ENCODE measurements at places on chromosomes 4 and X.

GRCh38 chr4:111792632-111793031, 352.6 kb upstream of the FAM241A start:
- DNase-seq, result no peak

- DNase-seq, result no peak
Observed at GRCh38 chr4:66943112-66943511, 602.2 kb downstream of the CENPC start.

DNA sequence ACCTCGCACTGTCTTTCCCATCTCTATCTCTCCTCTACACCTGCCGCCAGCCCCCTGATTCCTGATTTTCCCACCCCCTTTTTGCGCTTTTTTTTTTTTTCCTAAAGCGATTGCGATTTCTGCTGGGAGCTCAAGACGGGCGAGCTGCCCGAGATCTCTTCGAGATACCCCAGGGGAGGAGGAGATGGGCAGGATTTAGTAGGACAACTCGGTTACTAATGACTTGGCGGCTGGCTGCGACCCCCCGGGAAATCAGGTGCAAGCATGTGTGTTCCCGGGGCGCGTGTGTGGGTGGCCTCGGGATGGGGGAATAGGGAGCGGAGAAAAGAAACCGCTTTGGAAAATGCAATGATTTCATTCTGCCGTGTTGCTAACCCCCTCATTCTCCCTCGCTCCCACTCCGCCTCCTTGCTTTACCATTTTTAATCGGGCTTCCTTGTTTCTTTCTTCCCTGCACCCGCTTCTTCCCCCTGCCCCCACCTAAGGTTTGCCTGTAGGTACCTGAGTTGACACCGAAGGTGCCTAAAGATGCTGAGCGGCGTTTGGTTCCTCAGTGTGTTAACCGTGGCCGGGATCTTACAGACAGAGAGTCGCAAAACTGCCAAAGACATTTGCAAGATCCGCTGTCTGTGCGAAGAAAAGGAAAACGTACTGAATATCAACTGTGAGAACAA, 4.4 kb downstream of the SLITRK2 start:
- no peak for DNase-seq

DNA sequence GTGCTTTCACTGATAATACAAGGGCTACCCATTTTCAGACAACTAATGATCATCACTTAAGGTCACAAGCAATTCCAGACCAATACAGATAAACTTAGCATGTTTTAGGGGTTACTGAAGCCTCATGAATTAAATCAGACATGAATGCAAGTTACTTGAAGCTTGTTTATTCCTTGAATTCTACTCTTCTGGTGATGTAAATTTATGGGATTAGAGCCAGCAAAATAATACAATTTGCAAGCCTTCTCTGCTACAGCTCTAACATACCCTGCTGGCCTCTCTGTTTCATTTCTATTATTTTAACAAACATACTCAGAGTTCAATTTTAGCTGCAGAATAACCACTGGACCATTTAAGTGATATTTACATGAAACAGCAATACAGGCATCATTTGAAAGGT, 60.7 kb downstream of the PCDH19 start:
- no peak for DNase-seq

GRCh38 chrX:129933700-129934099, 27.7 kb downstream of the UTP14A start:
- no peak for DNase-seq

DNA sequence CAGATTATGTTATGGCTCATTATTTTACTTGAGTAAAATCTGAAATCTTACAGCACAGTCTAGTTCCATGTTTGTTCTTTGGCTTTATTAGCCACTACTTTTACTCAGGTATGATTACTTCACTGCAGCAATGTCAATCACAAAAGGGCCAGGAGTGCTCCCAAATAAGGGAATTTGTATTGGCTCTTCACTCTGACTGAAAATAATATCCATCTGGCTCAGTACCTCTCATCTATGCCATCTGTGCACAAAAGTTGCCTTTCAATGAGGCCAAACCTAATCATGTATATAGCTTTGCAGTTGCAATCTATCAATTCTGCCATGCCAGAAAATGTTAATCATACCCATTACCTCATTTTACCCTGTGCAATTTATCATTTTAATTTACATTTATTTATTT, 161.1 kb downstream of the TECRL start:
- DNase-seq, result no peak

DNA sequence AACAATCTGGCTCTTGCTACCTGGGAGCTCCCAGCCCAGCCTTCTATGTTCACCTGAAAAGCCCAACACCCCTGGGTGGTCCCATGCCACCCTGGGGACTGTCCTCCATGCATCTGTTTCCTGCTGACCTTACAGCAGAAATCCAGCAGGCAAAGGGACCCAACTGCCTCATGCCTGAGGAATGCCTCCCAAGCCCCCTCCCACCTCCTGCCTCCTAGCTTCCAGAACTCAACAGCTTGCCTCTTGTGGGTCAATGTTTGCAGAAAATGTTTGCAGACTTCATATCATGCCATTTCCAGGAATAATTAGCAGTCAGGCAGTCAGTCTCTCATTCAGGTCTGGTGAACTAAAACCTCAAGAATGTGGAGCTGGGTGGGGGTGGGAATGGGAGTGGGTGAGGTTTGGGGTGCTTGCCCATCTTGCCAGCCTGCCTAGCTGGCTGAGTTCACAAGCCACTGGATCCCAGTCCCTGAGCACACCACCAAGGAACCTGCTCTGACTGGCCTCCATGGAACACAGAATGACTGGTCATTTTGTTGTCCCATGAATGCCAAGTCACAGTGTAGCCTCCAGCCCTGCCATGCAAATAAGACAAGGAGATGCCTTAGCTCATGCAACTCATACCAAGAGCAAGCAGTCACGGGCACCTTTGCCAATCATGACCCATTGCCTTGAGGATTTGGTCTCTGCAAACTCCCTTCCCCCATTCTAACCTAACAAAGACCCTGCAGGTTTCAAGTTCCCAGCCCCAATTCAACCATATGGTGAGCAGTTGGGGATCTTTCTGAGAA, 12.1 kb upstream of the PLAC1 start:
- no peak for DNase-seq

DNA sequence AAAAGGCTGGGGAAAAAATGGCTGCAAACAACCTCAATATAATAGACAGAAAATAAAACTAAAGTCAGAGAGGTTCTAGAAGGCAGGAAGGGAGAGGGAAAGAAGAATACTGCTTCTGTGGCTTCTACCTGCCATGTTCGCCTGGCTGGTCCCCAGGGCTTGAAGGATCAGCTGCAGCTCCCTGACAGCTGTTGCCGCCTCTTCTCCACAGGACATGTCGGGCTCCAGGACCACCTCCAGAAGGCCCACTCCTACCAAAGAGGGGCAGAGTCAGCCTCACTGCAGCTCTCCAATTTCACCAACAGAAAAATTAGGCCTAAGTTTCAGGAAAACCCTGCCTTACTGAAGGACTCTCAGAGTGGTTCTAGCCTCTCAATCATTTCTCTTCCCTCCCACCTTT, 44.9 kb downstream of the GATB start:
- no peak for DNase-seq

DNA sequence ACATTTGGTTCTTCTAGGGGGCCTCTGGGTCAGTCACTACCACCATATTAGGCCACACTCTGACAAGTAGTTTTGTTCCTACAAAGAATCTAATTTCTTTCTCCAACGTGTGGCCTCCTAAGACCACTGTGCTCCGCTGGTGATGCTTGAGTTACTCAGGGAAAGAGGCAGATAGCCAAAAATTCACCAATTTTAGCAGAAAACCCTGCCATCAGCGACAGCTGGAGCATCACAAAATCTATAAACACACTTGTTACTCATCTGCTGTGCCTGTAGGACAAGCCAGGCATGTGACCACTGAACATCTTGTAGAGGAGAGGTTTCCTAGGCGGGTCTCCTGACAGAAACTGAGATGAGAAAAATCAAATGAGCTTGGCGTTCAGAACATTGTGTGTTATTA, 105.4 kb downstream of the SYNPO2 start:
- no peak for DNase-seq

DNA sequence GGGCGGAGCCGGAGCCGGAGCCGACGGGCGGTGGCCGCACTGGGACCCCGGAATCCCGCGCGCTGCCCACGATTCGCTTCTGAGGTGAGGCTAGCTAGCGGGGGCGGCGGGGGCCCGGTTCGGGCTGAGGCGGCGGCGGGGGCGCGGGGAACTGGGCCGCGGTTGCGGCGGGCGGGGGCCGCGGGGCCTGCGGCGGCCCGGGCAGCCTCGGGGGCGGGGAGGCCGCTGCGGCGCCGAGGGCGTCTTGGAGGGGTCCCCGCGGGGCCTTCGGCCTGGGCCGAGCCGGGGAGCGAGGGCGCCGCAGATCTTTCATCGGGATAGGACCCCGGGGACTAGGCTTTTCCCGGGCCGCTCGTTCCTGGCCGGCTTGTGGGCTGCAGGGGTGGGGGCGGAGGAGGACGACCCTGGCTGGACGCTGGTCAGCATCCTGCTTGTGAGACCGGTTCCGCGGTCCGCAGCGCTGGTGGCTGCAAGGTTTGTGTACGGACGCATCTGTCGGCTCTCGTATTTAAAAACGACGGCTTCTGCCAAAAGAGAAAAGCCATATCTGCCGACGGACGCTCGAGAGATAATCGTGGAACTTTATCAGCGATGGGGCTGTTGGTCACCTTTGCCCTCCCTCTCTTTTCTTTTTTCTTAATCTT, 419 bp downstream of the ADD1 start:
- peak; percentile 14 for DNase-seq
